ENCODE measurements at places on chromosomes 5 and 9.

DNA sequence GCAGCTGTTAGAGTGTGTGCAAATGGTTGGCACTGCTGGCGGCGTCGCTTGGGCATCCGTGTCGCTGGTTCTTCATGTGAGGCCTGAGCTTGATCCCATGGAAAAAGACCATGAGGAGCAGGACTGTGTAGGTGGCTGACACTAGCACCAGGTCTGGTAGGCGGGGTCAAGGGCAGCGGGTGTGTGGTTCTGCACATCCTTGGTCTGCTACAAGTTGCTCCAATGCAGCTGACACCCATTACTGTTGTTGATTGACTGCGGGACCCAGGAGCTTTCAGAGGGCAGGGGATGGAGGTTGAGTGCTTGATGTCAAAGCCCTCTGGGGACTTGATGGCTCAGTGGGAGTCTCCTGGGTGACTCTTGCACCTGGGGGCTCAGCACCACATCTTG is 29.0 kb upstream of the PITX1 start:
- DNase-seq, result no peak

DNA sequence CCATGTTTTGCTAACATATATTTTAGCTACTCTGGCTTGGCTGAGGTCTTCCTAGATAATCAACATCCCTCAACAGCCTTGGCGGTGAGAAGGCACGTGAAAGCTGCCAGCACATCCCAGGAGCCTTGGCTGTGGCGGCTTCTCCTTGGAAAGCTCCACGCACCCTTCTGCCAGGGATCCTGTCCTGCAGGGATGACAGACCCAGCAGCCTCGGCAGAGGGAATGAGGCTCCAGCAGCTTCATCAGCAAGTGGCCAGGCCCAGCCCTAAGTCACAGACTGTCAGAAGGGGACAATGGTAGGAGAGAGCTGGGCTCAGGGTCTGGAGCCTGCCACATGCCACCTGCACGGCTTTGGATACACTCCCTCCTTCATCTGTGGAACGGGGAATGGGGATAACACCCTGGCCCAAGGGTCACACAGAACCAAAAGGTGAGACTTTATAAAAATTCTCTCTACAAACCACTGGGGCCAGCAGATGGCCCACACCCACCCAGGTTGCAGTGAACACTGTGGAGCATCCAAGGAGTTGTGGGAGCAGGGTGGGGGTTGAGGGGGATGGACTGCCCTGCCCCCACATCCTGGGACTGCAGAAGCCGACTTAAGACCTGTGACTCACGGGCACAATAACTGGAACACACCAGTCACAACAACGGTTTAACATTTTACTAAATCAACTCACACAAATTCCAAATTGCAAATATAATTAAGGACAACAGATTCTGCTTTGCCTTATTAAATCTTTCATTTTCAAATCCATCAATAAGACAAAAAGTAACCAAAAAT is 65.1 kb downstream of the MACROH2A1 start:
- peak; percentile 55 for DNase-seq

- DNase-seq, result no peak
Observed at GRCh38 chr9:110068212-110068611, 139.7 kb downstream of the C9orf152 start.

DNA sequence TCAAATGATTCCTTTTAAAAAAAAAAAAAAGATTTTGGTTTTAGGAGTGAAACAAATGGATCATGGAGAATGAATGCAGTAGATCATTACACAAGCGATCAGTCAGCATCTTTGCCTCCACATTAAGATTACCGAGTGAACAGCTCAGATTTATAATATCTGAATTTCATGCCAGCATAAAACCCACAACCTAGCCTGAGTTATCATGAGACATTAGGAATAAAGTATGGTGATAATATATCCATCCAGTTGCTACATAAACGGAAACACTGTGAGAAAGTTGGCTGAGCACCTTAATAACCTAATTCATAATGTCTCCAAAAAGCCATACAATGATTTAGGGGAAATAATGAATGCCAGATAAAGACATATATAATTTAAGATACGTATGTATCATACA is 553.1 kb upstream of the TUSC1 start:
- no peak for DNase-seq

GRCh38 chr5:16920109-16920816 is 15.8 kb downstream of the MYO10 start:
- DNase-seq, result no peak

DNA sequence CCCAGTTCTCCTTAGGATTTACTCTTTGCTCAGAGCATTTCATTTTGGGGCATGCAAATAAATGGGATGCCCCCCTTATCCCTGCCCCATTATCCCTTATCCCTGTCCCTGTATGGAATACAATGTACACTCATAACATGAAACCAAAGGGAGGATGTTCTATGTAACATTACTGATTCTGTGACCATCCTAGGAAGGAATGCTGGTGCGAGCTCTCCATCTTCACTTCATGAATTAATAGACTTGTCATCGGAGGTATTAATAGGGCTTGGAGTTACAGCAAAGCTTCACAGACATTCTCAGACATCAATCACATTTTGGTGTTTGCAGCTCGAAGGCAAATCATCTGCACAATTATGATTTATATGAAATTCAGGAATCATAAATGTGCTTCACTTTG is 20.4 kb upstream of the PIK3R1 start:
- DNase-seq, result no peak

DNA sequence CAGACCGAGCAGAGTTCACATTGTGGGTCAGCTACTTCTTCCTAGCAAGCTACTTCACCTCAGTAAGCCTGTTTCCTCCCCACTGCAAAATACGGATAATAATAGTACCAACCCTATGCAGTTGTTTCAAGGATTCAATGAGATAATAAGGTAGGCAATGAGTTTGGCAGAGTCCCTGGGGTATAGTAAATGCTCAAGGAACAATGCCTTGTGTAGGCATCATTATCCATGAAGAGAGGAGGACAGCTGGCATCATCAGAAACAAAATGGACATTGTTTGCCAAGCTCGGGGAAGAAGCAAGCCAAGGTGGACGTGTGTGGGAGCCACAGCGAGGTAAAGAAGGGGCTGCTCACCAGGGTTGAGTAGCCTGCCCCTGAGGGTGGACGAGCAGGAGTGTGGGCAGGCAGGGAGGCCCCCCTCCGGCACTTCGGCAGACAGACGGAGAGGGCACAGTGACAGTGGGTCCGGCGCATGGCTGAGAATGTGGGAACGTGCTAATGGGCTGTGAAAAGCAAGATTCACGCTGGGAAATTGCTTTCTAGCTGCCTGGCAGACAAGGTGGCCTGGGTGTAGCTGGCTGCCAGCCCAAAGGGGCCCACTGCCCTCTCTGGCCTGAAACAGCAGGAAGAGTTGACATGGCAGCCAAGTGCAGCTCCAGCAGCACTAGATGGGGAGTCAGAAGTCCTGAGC is 10.1 kb downstream of the CAMK2A start:
- DNase-seq, result no peak

- DNase-seq, result no peak
Observed at GRCh38 chr5:158748522-158748921, 351.2 kb downstream of the EBF1 start.

GRCh38 chr5:176596069-176596644 is 13.8 kb downstream of the GPRIN1 start:
- DNase-seq, result no peak
